ENCODE measurements at places on chromosomes 4 and X.

GRCh38 chrX:153456161-153456560, 10.3 kb upstream of the TREX2 start:
- no peak for DNase-seq

GRCh38 chrX:48196745-48197201, at the start of gene SSX5:
Gene SSX5 (minus strand): TSS chrX:48196795. CDS start chrX:48195358, 1,437 bp downstream.
- DNase-seq: no peak

DNA sequence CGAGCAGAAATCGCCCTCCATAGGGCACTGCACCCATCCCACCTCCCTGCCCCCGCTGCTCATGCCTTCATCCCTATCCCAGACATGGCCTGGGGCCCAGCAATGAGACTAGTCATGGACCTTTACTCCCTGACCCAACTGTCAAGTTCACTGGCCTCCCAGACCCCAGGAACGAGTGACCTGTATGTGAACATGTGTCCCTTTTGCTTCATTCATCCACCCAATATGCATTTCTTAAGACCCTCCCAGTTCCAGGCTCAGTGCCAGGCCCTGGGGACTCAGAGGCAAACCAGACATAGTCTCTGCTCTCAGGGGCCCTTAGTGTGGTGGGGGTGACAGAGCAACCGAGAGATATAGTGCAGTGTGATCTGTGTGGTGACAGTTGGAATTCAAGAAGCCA, 67.0 kb downstream of the EFNB1 start:
- no peak for DNase-seq

GRCh38 chr4:139950568-139950967, 203.4 kb downstream of the MAML3 start:
- no peak for DNase-seq

DNA sequence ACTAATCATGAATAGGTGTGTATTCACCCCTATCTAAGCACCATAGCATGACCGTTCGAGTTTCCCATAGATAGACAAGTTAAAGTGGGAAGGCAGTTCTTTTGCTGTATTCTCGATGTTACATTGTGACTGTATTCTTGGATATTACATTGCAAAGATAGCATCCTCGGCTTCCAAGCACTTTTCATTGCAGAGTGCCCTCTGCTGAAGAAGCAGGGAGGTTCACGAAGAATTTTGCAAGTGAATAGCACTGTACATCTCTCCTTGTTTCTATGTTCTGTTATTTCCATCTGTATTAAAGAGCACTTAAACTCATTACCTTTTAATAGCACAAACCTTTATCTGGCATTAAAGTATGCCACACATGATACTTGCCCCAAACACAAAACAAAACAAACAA, 426.7 kb upstream of the ARX start:
- DNase-seq: no peak

- DNase-seq: no peak
These were observed 70.5 kb upstream of the CBLL2 start for GRCh38 chrX:22202251-22202650.

- DNase-seq: no peak
These were observed 115.1 kb downstream of the SH3KBP1 start for GRCh38 chrX:19772096-19772821.

- DNase-seq: no peak
These were observed 112.1 kb downstream of the TTC29 start for GRCh38 chr4:146833530-146833929.

DNA sequence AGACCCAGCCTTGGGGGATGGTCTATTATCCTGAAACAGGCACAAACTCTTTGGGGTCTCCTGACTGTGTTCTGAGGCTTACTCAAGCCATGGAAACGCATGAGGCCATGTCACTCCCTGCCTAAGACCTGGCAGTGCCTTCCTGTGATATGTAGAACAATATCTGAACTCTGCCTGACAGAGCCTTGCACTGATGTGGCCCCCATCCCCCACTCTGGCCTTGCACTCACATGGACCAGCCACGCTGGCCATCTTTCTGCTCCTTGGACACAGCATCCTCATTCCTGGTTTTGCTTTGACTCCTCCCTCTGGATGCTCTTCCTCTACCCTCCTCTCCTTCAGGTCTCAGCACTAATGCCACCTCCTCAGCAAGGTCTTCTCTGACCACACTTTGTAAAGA, 100.2 kb downstream of the SCD5 start:
- no peak for DNase-seq

- no peak for DNase-seq
These were observed 97.3 kb upstream of the SPRY1 start for GRCh38 chr4:123299212-123299691.

- no peak for DNase-seq
These were observed 421.3 kb downstream of the BCOR start for GRCh38 chrX:39676434-39676833.

- no peak for DNase-seq
These were observed 29.3 kb downstream of the FAM199X start for GRCh38 chrX:104195489-104196084.

All from cortex of kidney (tissue), 1 donor.